Tibial nerve (tissue), 4 donors: ENCODE measurements at places on chromosomes 12 and 14. TPM values are rescaled to one million over a fixed set of nuclear protein-coding genes. Genes with fewer than 3 reads are reported as not detected.
A peak's percentile ranks its signal among the peaks of the same experiment; 100 is the strongest.

The WIF1 gene
- total RNA-seq, result not detected

The SOX5 gene
- 24.0 TPM for total RNA-seq

The BRMS1L gene
- 8.5 TPM for total RNA-seq

The MSI1 gene
- total RNA-seq, result 0.22 TPM

The KRT77 gene
- not detected for total RNA-seq

The TAS2R20 gene
- total RNA-seq, result 5.5 TPM

The ZNF84 gene
- 62.0 TPM for total RNA-seq

The KLHL33 gene
- total RNA-seq, result 4.5 TPM

The RERG gene
- total RNA-seq, result 34.5 TPM

The ARHGAP9 gene
- total RNA-seq, result 16.1 TPM

The OVCH1 gene
- not detected for total RNA-seq

The SYNDIG1L gene
- not detected for total RNA-seq

- no peak overlapping the region for H3K4me3 ChIP-seq
- H3K27me3 ChIP-seq, result no peaks in the 10 kb centered on the region
- no peaks in the 10 kb centered on the region for H3K4me1 ChIP-seq
- H3K36me3 ChIP-seq, result no peaks in the 10 kb centered on the region
- DNase-seq, result no peak
Observed at GRCh38 chr12:105342464-105342863, 12.0 kb downstream of the C12orf75 start.

- no peak for DNase-seq
- no peaks in the 10 kb centered on the region for H3K27me3 ChIP-seq
- H3K36me3 ChIP-seq, result no peaks in the 10 kb centered on the region
- H3K27ac ChIP-seq, result no peak overlapping the region
- no peaks in the 10 kb centered on the region for H3K4me1 ChIP-seq
- no peak overlapping the region for H3K4me3 ChIP-seq
Observed at GRCh38 chr12:56377989-56378316, 15.3 kb upstream of the APOF start.

DNA sequence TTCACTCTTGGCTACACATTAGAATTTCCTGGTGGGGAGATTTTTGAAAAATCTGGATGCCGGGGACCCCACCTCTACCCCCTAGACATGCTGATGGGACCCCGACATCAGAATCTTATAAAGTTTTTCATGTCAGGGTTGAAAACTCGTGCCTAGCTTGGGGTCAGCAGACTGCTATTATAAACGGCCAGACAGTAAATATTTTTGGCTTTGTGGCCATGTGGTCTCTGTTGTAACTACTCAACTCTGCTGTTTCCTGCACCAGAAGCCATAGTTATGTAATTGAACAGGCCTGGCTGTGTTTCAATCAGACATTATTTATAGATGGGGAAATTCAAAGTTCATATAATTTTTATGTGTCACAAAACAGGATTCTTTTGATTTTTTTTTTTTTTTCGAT, 41.6 kb downstream of the ACACB start:
- no peak for DNase-seq
- no peaks in the 10 kb centered on the region for H3K4me1 ChIP-seq
- no peaks in the 10 kb centered on the region for H3K27me3 ChIP-seq
- peak overlapping the region; percentile 0 for H3K27ac ChIP-seq
- H3K36me3 ChIP-seq, result no peaks in the 10 kb centered on the region

DNA sequence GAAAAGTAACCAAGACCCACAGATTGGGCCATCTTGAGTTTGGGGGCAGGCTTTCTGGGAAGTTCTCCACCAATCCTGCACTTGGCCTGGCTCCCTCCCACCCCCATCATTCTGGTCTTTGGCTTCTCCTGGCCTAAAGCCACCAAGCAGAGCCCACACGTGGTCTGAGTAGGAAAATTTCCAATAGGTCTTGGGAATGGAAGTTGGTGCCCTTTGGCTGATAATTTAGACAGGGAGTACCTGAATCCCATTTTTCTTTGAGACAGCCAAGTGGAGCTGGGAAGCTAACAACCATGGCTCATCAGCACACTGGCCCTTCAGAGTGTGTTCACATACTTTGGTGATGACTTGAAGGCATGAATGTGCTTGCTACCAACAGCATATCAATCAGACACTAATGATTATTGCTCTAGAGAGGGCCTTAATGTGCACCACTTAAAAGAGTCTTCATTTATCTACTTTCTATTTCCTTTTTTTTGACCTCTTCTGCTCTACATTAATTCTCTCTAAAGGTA, 156.0 kb downstream of the EGLN3 start:
- no peaks in the 10 kb centered on the region for H3K36me3 ChIP-seq
- no peaks in the 10 kb centered on the region for H3K4me1 ChIP-seq
- H3K4me3 ChIP-seq, result no peak overlapping the region
- no peak for DNase-seq

DNA sequence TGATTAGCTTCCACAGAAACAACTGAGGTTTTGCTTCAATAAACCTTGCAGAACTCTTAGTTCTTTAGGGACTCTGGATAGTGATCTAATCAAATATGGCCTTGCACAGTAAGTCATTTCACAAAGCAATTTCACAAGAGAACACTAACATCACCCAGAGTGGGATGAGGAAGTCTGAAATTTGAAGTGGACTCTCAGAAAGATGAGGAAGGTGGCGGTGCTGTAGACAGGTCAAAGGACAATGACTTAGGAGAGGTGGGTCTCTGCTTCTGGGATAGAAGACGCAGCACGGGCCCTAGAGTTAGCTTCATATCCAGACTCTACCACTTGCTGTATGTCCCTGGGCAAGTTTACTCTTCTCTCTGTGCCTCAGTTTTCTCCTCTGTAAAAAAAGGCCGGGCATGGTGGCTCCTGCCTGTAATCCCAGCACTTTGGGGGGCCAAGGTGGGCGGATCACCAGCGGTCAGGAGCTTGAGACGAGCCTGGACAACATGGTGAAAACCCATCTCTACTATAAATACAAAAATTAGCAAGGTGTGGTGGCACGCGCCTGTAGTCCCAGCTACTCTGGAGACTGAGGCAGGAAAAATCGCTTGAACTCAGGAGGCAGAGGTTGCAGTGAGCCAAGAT, 18.9 kb downstream of the FOS start:
- no peaks in the 10 kb centered on the region for H3K36me3 ChIP-seq
- no peak overlapping the region for H3K4me3 ChIP-seq
- H3K27me3 ChIP-seq, result no peaks in the 10 kb centered on the region
- peaks cover 24% of the 10 kb centered on the region for H3K4me1 ChIP-seq
- H3K27ac ChIP-seq, result peak overlapping the region; percentile 97
- DNase-seq, result no peak

DNA sequence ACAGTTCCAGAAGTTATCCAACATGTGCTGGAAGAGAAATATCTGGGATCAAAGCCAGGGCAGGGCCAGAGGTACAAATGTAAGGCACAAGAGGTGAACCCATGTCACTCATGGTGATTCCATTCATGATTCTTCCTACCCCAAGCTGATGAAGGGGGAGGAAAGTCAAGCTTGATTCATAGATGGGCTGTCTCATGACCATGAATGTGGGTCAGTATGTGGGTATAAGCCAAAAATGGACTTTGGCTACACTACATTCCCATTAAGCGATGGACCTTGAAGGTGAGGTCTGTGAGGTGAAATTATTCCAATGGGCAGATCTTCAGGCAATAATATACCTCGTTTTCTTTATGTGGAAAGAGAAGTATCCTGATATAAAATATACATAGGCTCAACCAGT, 217.1 kb downstream of the BTG1 start:
- H3K36me3 ChIP-seq, result no peaks in the 10 kb centered on the region
- DNase-seq, result no peak
- H3K4me1 ChIP-seq, result no peaks in the 10 kb centered on the region
- no peaks in the 10 kb centered on the region for H3K27me3 ChIP-seq

- H3K27me3 ChIP-seq, result no peaks in the 10 kb centered on the region
- H3K4me3 ChIP-seq, result no peak overlapping the region
- no peak overlapping the region for H3K27ac ChIP-seq
- H3K4me1 ChIP-seq, result no peaks in the 10 kb centered on the region
Observed at GRCh38 chr12:123516216-123516780, 17.2 kb downstream of the RILPL1 start.

DNA sequence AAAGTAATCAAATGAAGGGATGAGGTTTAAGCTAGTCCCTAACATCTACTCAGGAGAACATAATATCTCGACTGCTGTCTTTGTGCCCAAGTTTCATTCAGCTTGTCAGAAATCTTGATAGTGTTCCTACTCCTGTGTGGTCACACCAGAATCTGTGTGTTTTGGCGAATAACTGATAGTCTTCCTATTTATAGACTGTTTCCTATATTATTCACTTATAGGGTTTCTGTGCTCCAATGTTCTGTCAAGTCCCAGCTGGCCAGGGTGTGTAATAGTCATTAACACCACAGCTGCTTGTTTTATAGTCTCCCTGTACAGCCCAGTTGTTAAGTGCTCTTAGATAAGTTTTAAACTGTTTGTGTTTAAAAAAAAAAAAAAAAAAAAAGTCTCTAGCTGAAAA, 45.9 kb downstream of the GPR135 start:
- no peaks in the 10 kb centered on the region for H3K36me3 ChIP-seq
- no peaks in the 10 kb centered on the region for H3K4me1 ChIP-seq
- H3K27ac ChIP-seq, result no peak overlapping the region
- no peak overlapping the region for H3K4me3 ChIP-seq
- H3K27me3 ChIP-seq, result no peaks in the 10 kb centered on the region

DNA sequence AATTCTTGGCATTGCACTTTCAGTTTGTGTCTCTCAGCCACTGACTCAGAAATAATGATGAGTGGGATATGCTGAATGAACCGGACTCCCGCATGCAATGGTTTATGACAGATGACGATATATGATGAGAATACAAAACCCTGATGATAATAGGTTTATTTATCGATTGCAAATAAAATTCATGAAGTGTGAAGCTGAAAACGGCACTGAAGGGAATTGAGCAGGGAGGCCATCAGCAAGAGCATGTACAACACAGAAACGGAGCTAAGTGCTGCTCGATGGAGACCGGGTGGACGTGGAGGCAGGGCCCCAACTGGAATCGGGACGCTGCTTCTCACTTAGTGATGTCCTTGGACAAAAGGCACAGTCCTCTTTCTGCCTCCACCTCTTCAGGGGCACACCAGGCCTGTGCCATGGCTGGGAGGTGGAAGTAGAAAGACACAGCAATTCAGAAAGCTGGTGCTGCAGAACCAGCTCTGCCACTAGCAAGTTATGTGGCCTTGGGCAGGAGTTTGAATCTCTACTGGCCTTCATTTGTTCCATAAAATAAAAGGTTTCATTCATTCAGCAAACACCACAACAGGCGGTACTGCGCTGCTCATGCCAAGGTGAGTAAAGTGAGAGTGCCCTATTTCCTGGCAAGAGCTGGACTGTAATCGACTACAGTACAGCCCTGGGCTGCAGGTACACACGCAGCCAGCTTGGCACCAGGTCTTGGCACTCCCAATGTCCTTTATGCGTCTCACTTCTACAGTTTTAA, 117.0 kb downstream of the EGLN3 start:
- DNase-seq, result no peak
- no peaks in the 10 kb centered on the region for H3K4me1 ChIP-seq
- no peak overlapping the region for H3K4me3 ChIP-seq
- H3K27ac ChIP-seq, result no peak overlapping the region
- H3K36me3 ChIP-seq, result no peaks in the 10 kb centered on the region

DNA sequence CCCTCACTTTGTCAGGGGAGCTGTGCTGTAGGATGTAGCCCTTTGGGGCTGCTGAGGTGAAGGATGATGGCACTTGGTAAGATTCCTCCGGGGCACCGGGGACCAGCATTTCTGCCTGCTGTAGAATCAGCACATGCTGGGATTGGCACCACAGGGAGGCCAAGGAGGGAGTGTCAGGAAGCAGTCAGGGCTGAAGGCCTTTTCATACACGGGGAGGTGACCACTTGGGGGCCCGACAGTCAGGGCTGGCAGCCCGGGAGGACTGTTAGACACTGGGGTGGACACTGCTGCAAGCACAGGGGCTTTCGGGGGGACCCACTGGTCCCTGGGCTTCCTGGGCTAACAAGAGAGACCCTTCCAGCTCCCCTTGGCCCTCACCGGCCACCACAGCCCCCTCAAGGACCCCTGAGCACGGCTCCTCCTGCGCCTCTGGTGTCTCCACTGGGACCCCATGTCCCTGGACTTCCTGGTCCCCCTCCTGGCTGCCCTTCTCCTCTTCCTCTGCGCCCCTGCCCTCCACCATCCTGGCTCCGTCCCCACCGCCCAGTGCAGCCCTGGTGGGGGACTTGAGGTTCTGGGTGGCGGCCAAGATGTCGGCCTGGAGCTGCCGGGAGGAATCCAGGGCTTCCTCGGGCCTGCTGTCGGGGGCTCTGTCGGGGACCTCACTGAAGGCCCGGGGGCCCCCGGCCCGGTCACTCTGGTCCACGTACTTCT, 6.5 kb downstream of the TMEM119 start:
- H3K4me3 ChIP-seq, result no peak overlapping the region
- no peak overlapping the region for H3K27ac ChIP-seq
- no peaks in the 10 kb centered on the region for H3K27me3 ChIP-seq
- no peaks in the 10 kb centered on the region for H3K36me3 ChIP-seq
- DNase-seq, result no peak

- H3K4me1 ChIP-seq, result no peaks in the 10 kb centered on the region
- H3K36me3 ChIP-seq, result no peaks in the 10 kb centered on the region
- H3K27ac ChIP-seq, result no peak overlapping the region
- no peaks in the 10 kb centered on the region for H3K27me3 ChIP-seq
Observed at GRCh38 chr14:83173687-83174086, 1640.0 kb upstream of the SEL1L start.

DNA sequence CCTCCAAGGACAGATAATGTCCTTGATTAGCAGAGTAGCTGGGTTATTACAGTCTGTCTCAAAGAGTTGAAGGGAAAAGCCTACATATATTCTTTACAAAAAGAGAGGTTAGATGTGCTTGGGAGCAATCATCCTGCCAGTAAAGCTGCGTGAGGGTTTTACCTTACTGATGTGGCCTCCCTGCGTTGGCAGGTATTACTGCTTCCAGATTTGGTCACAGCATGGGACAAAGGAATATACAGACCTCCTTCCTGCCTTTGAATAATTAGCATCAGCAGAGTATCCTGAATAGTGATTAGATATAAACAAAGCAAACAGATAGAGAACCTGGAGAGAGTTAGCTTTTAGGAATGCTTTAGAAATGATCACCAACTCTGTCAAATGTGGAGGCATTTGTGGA, 69.6 kb downstream of the TMTC2 start:
- H3K4me3 ChIP-seq, result no peak overlapping the region
- no peak for DNase-seq
- peaks cover 4% of the 10 kb centered on the region for H3K4me1 ChIP-seq
- H3K36me3 ChIP-seq, result no peaks in the 10 kb centered on the region
- H3K27ac ChIP-seq, result no peak overlapping the region

GRCh38 chr12:113240395-113240794, 19.1 kb downstream of the TPCN1 start:
- H3K27ac ChIP-seq, result no peak overlapping the region
- peaks cover 96% of the 10 kb centered on the region for H3K4me1 ChIP-seq
- H3K27me3 ChIP-seq, result no peaks in the 10 kb centered on the region
- H3K4me3 ChIP-seq, result no peak overlapping the region
- H3K36me3 ChIP-seq, result no peaks in the 10 kb centered on the region

DNA sequence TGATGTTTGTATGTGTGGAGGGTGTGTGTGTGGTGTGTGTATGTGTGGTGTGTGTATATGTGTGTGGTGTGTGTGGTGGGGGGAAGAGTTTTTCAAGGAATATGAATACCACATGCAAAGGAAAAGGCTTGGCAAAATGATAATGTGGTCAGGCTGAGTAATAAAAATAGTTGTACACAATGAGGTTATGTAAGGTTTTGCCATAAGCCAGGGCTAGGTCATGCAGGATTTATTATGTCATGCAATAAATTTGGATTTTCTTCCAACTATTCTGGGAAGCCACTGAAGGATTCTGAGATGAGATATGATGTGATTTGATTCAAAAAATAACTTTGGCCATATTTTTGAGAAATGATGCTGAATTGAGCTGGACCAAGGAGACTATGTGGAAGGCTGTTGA, 1191.6 kb upstream of the SEL1L start:
- H3K27ac ChIP-seq, result no peak overlapping the region
- H3K27me3 ChIP-seq, result no peaks in the 10 kb centered on the region
- no peak for DNase-seq
- H3K36me3 ChIP-seq, result no peaks in the 10 kb centered on the region
